Karpas-422 (cell line): ENCODE measurements at places on chromosomes 11 and 22.
A peak's percentile ranks its signal among the peaks of the same experiment; 100 is the strongest.

DNA sequence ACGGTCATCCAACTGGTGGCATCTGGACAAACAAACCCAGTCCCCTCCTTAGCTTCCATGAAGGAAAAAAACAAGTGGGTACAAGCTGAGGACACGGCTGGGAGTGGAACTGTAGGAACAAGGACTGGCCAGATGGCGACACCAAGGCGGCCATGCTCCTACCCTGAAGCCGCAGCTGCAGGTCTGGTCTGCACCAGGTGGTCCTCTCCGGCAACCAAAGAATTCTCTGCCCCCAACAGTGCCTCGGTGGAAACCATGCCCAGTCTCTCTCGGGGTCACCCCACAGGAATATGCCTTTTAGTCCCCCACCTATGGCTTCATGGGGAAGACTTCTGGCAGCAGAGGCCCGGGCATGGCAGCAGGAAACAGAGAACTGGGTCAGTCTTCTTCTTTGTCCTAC is 22.6 kb downstream of the OVOL1 start:
- no peaks in the 10 kb centered on the region for H3K36me3 ChIP-seq
- H3K4me1 ChIP-seq, result no peaks in the 10 kb centered on the region
- DNase-seq, result no peak
- no peak overlapping the region for H3K4me3 ChIP-seq

DNA sequence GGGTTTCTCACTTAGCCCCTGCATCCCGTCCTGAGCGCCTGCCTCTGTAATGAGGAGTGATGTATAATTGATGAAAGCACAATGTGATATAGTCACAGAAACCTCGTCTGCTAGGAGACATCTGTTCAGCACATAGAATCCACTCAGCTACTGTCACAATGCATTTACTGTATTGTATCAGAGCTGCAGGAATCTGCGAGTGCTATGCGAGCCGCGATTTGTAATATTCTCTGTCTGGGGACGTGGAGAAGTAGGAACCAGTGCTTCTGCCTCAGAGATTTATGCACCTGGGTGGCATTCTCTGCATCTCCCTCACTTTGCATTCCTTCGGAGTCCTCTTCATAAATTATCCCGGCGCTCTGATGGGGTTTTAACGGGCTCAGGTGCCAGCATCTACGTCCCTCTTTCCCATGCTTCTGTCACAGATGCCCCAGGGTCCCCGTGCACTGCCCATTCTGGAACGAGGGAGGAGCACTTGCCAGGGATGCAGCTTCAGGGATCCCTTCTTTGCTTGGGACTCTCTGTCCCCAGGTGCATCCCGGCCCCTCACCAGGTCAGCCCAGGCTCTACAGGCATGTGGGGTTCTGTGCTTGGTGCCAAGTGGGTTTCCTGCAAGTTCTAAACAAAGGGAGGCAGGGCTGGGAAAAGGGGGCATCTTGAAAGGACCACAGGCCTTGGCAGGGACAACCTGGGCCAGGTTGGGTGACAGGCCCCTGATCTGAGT is 205.5 kb downstream of the DSCAML1 start:
- H3K4me3 ChIP-seq, result no peak overlapping the region
- H3K27ac ChIP-seq, result no peak overlapping the region
- no peaks in the 10 kb centered on the region for H3K27me3 ChIP-seq

DNA sequence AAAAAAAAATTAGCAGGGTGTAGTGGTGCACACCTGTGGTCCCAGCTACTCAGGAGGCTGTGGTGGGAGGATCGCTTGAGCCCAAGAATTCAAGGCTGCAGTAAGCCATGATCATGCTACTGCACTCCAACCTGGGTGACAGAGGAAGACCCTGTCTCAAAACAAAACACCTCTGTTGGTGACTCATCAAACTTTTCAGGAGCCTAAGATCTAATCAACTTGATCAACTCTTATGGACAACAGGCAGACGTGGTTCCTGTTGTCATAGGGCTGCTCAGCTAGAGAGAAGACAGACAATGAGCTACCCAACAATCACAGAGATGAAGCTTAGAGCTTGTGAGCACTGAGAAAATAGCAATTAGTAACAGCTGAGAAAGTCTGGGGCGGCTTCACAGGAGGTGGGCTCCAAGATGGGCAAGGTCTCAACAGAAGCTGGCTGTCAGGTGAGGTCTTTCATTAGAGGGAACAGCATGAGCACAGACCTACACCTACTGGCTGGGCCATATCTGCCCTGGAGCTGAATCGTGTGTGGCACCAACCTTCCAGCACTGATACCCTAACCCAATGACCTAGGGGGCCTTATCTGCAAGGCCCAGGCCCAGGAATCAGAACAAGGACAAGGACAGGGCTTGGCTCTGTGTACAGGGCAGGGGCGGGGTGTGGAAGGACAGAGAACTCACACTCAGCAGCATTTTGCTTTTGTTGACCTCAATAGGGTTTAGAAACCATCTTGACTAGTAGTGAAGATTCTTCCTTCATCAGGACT is 7.2 kb upstream of the UCP3 start:
- peaks cover 24% of the 10 kb centered on the region for H3K4me1 ChIP-seq
- no peaks in the 10 kb centered on the region for H3K27me3 ChIP-seq
- no peak for DNase-seq

DNA sequence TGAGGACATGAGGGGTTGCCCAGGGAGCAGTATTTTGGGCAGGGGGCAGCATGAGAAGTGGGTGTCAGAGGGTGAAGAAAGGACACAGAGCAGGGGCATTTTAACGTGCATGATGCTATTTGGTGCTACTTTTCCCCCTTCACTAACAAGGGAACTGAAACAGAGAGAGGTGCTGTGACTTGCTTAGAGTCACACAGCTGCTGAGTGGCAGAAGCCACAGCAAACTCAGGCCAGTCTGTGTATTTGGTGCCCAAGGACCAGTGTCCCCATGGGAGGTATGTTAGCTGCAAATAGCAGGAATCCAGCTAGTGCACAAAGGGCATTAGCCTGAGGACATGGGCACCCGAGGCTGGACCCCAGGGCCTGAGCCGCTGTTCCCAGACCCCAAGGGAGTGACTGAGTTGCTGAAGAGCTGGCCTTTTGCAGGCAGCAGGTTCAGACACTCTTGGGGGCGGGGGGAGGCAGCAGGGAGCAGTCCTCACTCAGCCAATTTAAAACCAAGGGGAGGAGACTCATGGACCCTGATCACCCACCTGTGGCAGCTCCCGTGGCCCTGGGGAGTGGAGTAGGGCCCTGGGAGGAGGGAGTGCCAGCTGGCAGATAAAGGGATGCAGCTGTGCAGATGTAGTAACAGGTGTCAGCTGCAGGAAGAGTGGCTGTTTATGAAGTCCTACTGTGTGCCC is 14.6 kb downstream of the PARVG start:
- no peaks in the 10 kb centered on the region for H3K27me3 ChIP-seq
- H3K4me1 ChIP-seq, result peaks cover 13% of the 10 kb centered on the region
- no peaks in the 10 kb centered on the region for H3K36me3 ChIP-seq
- no peak for DNase-seq
- H3K4me3 ChIP-seq, result no peak overlapping the region

DNA sequence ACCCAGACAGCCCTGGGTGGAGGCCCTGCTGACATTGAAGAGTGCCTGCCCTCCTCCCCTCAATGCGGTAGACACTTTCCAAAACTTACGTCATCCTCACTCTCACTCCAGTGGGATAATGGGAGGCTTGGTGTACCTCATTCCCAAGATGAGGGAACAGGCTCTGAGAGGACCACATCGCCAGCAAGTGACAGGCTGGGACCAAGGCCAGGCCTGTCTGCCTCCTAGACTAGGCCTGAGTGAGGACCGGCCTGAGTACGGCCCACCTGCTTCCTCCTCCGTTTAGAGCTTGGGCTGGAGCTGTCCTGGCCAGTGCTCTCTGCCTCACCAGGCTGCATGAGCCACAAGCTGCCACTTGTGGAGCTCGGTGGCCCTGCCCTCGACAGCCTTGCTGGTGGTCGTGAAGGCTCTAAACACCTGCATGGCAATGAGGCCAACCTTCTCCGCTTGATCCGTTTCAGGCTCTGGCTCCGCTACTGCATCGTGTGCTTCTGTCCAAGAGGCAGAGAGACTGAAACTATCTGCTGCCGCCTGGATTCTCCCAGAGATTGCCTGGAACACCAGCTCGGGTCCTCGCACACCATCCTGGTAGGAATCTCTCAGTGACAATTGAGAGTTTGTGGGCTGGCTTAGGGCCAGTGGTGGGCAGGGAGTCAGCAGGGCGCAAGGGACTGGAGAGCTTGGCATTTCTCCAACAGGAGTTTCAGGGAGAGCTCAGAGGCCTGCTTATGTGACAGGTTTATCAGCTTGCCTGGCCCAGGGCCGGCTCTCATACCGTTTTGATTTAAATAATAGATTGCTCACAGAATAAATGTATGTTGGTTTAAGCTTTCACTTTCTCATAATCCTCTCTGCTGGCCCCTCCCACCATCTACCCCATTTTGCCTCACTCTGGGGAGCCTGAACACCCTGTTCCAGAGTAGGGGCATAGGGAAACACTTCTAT is 9.4 kb downstream of the LRRC75B start:
- no peak for DNase-seq
- no peaks in the 10 kb centered on the region for H3K36me3 ChIP-seq
- no peak overlapping the region for H3K4me3 ChIP-seq
- H3K4me1 ChIP-seq, result no peaks in the 10 kb centered on the region

GRCh38 chr11:77726524-77726923 is 88.9 kb upstream of the CLNS1A start:
- no peak overlapping the region for H3K4me3 ChIP-seq
- H3K4me1 ChIP-seq, result peaks cover 19% of the 10 kb centered on the region
- DNase-seq, result no peak
- H3K27me3 ChIP-seq, result no peaks in the 10 kb centered on the region
- no peak overlapping the region for H3K27ac ChIP-seq
- H3K36me3 ChIP-seq, result peaks cover 18% of the 10 kb centered on the region

GRCh38 chr11:117910941-117911655 is 18.1 kb downstream of the TMPRSS13 start:
- H3K4me3 ChIP-seq, result no peak overlapping the region
- H3K27ac ChIP-seq, result no peak overlapping the region
- peaks cover 11% of the 10 kb centered on the region for H3K4me1 ChIP-seq
- H3K36me3 ChIP-seq, result no peaks in the 10 kb centered on the region

DNA sequence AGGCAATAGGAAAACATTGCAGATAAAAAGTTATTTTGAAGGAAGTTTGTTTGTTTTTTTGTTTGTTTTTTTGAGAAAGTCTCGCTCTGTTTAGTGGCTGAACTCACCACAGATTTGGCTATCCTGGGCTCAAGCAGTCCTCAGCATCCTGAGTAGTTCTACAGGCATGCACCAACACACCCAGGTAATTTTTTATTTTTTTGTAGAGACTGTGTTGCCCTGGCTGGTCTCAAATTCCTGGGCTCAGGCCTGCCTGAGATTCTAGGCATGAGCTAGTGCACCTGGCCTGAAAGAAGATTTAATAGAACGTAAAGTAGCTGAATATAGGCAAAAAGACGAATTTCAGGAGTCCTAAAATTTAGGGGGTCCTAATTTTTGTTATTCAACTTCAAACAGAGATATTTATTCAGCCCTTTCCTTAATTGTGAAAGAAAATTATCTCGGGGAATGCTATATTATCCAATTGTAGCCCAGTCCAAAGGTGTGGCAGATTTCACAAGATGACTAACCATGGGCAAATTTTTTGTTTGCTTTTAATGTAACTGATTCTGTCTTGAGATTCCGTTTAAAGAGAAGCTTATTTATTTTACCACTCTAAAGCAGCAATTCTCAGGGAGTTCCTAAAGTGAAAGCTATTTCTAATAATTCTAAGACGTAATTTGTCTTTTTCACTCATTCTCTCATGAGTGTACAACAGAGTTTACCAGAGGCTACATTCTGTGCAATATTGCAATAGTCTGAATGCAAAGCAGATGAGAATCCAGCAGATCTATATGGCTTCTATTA is 940 bp downstream of the IL18 start:
- H3K27me3 ChIP-seq, result no peaks in the 10 kb centered on the region
- no peak for DNase-seq
- H3K36me3 ChIP-seq, result no peaks in the 10 kb centered on the region
- no peak overlapping the region for H3K4me3 ChIP-seq

DNA sequence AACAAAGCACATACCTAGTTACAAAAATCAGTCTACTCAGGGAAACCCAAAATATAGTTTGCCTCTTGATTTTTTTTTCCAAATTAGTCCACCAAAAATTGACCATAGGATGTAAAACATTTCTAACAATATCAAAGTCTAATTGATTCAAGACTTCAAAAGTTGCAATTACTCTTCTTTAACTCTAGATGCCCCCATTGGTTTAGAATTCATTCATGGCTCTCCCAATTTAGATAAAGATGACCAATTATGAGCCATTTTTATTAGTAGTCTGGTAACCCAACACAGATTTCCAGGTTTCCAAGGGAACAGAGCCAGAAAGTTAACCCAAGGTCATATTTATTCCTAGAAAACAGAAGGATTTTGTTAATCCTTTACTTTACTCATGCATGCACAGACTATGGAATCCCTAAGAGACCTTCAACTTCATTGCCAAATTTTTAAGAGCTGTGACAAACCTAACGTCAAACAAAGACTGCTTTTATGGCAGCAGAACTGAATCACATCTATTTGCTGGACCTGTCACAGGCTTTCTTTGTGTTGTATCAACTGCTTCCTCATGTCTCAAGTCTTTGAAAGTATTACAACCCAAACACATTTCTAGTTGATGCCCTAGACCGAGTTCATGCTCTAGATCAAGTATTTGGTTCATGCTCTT is 55.3 kb downstream of the C22orf42 start:
- DNase-seq, result peak; percentile 67
- H3K27ac ChIP-seq, result no peak overlapping the region
- H3K36me3 ChIP-seq, result no peaks in the 10 kb centered on the region
- no peaks in the 10 kb centered on the region for H3K27me3 ChIP-seq
- no peaks in the 10 kb centered on the region for H3K4me1 ChIP-seq

DNA sequence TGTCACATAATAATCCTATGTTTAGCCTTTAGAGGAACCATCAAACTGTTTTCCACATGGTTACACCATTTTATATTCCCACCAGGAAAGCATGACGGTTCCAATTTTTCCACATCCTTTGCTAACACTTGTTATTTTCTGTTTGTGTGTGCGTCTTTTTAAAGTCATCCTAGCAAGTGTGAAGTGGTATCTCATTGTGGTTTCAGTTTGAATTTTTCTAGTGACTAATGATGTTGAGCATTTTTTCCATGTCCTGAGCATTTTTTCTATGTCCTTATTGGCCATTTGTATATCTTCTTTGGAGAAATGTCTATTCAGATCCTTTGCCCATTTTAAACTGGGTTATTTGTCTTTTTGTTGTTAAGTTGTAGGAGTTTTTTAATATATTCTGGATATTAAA is 53.7 kb upstream of the DEPDC7 start:
- DNase-seq, result no peak
- H3K27me3 ChIP-seq, result no peaks in the 10 kb centered on the region
- H3K4me3 ChIP-seq, result no peak overlapping the region
- no peak overlapping the region for H3K27ac ChIP-seq
- H3K36me3 ChIP-seq, result peaks cover 57% of the 10 kb centered on the region
- no peaks in the 10 kb centered on the region for H3K4me1 ChIP-seq

- H3K27me3 ChIP-seq, result no peaks in the 10 kb centered on the region
- H3K36me3 ChIP-seq, result no peaks in the 10 kb centered on the region
- no peak overlapping the region for H3K27ac ChIP-seq
- DNase-seq, result no peak
- H3K4me3 ChIP-seq, result no peak overlapping the region
Measured at GRCh38 chr11:46611526-46612304, 5.3 kb downstream of the HARBI1 start.

DNA sequence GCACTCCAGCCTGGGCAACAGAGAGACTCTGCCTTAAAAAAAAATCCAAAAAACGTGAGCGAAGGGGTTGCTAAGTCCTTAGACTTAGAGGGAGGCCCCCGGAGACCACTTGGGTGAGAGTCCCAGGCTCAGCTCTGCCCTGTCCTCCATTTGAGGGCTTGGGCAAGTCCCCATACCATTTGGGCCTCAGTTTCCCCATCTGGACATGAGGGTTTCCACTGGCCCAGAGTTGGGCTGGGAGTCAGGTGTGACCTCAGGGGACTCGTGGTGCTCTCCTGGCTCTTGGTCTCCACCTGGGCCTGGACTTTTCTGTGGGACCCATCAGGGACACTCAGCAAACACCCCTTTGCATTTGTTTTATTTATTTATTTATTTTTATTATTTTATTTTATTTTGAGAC is 35.2 kb upstream of the CSNK1E start:
- H3K27ac ChIP-seq, result no peak overlapping the region
- H3K36me3 ChIP-seq, result no peaks in the 10 kb centered on the region
- no peaks in the 10 kb centered on the region for H3K27me3 ChIP-seq
- H3K4me3 ChIP-seq, result no peak overlapping the region
